ENCODE measurements at places on chromosomes 2 and 18.

DNA sequence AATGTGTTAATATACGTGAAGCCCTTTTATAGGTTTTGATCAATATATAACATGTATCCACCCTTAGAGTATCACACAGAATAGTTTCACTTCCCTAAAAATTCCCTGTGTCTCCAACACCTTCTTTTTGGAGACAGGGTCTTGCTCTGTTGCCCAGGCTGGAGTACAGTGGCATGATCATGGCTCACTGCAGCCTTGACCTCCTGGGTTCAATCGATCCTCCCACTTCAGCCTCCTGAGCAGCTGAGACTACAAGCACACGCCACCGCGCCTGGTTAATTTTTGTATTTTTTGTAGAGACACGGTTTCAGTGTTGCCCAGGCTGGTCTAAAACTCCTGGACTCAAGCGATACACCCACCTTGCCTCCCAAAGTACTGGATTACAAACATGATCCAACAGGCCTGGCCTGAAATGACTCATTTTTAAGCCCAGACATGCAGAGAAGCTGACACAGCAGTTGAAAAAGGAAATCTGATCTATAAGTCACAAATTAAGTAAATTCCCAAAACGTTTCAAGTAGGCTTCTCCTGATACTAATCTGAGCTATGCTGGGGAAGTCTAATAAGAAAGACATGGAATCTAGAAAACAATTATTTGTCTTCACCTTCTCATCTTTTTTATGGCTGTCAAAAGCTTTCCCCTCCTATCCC, 2.9 kb downstream of the DUSP11 start:
- no peak for DNase-seq

DNA sequence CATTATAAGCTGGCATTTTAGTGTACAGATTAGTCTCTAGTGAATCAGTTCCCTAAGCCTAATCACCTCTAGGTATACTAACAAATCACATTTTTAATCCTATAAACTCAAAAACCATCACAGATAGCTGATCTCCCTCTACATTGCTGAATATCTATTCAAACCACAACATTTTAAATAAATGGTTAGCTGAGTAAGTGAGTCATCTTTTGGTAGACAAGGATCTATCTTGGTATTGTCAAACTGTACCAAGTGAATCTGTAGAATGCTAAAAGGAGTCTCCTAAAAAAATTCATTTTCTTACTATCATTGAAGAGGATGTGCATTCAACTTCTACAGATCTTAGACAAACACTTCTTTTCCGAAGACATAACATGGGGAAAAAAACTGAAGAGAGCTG, 40.7 kb downstream of the INO80D start:
- no peak for DNase-seq

DNA sequence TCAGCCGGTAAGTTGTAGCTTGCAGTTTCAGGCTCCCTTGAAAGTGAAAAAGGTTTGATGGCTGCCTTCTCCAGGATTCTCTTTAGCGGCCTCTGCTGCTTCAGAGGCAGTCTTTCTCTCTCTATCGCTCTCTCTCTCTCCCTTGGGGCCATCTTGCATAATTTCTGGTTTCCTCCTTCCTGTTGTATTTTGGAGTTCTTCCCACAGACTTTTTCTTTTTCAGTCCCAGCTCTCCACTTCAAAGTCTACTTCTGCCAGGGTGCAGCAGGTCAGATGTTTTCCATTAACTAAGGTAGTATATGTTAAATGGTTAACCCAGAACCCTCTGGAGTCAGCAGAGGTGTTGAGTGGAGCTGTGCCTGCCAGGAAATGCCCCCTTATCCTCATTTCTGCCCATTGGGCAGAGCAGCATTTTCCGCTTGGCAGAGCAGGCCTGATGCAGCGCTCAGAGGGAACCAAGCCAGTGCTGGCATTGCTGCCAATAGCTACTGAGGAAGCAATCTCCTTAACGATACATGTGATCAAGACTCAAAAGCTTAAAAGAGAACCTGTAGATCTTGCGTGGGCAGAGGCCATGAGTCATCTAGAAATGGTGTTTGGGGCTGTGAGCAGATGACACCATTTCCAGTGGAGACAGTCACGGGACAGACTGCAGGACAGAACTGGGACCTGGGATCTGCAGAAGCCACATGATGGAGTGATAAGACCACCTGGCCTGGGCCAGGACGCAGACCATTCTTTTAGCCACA, 20.8 kb downstream of the DBI start:
- DNase-seq, result no peak

DNA sequence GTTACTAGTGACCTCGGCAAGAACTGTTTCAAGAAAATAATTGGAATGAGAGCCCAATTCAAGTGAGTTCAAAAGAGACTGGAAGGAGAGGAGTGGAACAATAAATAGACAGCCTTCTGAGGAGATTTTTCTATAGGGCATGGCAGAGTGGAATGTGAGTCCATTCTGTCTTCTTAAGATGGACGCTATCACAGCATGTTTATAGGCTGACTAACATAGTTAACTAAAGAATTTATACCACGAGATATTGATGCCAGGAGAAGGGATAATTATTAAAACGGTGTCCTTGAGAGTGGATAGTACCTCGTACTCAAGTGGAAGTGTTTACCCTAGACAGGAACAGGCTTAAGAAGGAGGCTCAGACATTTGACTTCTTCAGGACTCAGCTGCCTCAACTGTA, 143.5 kb upstream of the RBBP8 start:
- DNase-seq, result no peak

GRCh38 chr2:150752229-150752628, 264.8 kb upstream of the RND3 start:
- no peak for DNase-seq

- DNase-seq, result no peak
Measured at GRCh38 chr2:173397539-173397938, 42.9 kb downstream of the CDCA7 start.

GRCh38 chr2:128594651-128594910, 275.9 kb upstream of the HS6ST1 start:
- no peak for DNase-seq

GRCh38 chr2:16168506-16169264, 228.3 kb downstream of the MYCN start:
- DNase-seq, result no peak

All from activated CD4-positive, alpha-beta T cell treated with anti-CD3 and anti-CD28 coated beads, Interleukin-2, Interleukin-4, amounts not matched to agents 100 ng/mL and 50 ng/mL, durations not matched to agents 16 hours and 8 hours (primary cell).